ENCODE measurements at places on chromosomes 6 and 20. TPM values are rescaled to one million over a fixed set of nuclear protein-coding genes. Genes with fewer than 3 reads are reported as not detected.
A peak's percentile ranks its signal among the peaks of the same experiment; 100 is the strongest.

DNA sequence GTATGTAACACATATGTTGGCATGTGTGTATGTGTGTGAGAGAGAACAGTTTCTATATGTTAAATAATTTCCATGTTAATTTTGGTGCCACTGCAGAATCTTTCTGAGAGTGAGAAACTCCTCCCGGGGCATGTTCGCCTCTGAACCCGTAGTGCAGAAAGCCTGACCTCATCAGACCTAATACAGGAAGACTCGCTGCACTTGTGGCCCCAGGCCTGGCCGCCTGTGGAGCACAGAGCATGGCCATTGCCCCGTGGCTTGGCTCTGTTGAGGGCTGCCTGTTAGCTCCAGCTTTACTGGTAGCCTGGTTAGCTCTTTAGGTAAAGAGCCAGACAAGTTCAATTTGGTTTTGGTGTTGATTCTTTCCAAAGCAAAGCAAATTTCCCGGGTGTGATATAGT, 25.5 kb downstream of the FARS2 start:
- H3K4me1 ChIP-seq: peaks cover 24% of the 10 kb centered on the region
- H3K27me3 ChIP-seq: no peaks in the 10 kb centered on the region
- H3K27ac ChIP-seq: no peak overlapping the region
- H3K36me3 ChIP-seq: no peaks in the 10 kb centered on the region
- no peak overlapping the region for H3K4me3 ChIP-seq
- no peak for DNase-seq

GRCh38 chr20:31537890-31538289, 23.6 kb downstream of the HM13 start:
- H3K27ac ChIP-seq: peak overlapping the region; percentile 27
- H3K4me1 ChIP-seq: peaks cover 40% of the 10 kb centered on the region
- DNase-seq: no peak

DNA sequence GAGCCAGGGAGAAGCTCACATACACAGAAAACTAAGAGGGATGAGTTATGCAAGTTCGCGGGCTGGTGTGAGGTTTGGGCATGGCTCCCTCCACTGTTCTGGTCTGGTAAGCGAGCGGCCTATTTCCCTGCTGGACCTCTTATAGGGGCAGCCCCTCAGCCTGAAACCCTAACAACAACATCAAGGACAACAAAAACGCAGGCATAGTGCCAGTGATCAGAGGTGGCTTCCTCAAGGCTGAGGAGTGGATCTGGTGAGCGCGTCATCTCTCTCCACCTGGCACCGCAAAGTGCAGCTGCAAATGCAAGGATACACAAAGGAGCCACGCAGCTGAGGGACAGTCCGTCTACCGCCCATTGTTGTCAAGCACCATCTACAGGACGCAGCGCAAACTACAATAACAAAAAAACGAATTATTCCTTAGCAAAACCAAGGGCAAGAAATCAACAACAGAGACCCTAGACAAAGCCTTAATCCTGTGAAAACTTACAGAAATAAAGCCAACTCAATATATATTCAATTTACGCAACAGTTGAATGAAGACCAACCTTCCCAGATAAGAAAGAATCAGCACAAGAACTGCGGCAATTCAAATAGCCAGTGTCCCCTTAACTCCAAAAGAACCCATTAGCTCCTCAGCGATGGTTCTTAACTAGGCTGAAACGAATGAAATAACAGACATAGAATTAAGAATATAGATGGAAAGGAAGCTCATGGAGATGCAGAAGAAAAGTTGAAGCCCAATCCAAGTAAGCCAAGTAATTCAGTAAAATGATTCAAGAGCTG, 9.2 kb upstream of the DEFB110 start:
- H3K4me1 ChIP-seq: no peaks in the 10 kb centered on the region
- no peak for DNase-seq
- no peak overlapping the region for H3K4me3 ChIP-seq

- no peaks in the 10 kb centered on the region for H3K27me3 ChIP-seq
- peak overlapping the region; percentile 83 for H3K27ac ChIP-seq
- DNase-seq: no peak
- H3K4me3 ChIP-seq: peak overlapping the region; percentile 87
Observed at GRCh38 chr20:62405108-62405980, 1.7 kb downstream of the CABLES2 start.

The TM9SF4 gene
- total RNA-seq: 49.8 TPM

DNA sequence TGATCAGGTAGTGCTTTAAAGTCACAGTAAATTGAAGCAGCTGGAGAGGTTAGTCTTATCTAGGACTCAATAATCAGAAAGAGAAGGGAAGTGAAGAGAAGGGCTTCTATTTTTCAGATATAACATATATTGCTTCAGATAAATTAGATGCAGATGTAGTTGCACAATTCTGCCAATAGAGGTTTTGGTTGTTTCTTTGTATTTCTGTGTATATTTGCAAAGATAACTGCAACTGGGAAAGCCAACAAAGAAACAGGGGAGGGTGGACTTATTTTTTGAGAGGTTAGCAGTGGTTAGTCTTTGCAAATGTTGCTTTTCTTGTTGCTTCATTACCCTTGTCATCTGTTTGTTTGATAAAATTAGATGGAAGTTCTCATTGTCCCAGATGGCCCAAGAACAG, 106.6 kb downstream of the ADGRG6 start:
- H3K27me3 ChIP-seq: peaks cover 38% of the 10 kb centered on the region
- DNase-seq: no peak
- no peaks in the 10 kb centered on the region for H3K36me3 ChIP-seq
- peaks cover 6% of the 10 kb centered on the region for H3K4me1 ChIP-seq

The ARMH2 gene
- total RNA-seq: 0.30 TPM

DNA sequence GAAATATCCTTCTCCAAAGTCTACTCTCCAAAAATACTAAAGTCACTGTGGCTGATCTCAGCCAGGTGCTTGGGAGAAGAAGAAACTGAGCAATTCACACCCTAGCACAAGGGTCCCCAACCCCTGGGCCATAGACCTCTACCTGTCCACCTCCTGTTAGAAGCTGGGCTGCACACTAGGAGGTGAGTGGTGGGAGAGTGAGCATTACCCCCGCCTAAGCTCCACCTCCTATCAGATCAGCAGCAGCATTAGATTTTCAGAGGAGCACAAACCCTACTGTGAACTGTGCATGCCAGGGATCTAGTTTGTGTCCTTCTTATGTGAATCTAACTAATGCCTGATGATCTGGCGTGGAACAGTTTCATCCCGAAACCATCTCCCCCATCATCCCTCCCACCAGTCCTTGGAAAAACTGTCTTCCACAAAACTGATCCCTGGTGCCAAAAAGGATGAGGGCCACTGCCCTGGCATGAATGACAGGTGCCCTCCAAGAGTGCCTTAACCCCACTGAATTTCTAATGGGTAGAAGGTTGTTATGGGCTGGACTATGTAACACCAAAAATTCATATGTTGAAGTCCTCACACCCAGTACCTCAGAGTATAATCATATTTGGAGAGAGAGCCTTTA, 109.2 kb upstream of the CDYL start:
- peaks cover 2% of the 10 kb centered on the region for H3K27me3 ChIP-seq
- no peaks in the 10 kb centered on the region for H3K4me1 ChIP-seq
- no peak for DNase-seq
- no peak overlapping the region for H3K4me3 ChIP-seq
- no peaks in the 10 kb centered on the region for H3K36me3 ChIP-seq

- no peaks in the 10 kb centered on the region for H3K36me3 ChIP-seq
- no peaks in the 10 kb centered on the region for H3K4me1 ChIP-seq
- DNase-seq: no peak
- no peak overlapping the region for H3K4me3 ChIP-seq
Observed at GRCh38 chr20:16848061-16848460, 99.9 kb downstream of the OTOR start.

GRCh38 chr6:159788753-159789376, 537 bp downstream of the TCP1 start:
- H3K27ac ChIP-seq: peak overlapping the region; percentile 98
- peaks cover 46% of the 10 kb centered on the region for H3K4me1 ChIP-seq
- peak; percentile 80 for DNase-seq
- peaks cover 71% of the 10 kb centered on the region for H3K36me3 ChIP-seq

The TCP11 gene
- total RNA-seq: not detected

GRCh38 chr6:158524311-158524710, 35.6 kb upstream of the TMEM181 start:
- peaks cover 46% of the 10 kb centered on the region for H3K27me3 ChIP-seq
- H3K27ac ChIP-seq: no peak overlapping the region
- no peak for DNase-seq
- no peaks in the 10 kb centered on the region for H3K4me1 ChIP-seq

- DNase-seq: no peak
- no peaks in the 10 kb centered on the region for H3K4me1 ChIP-seq
- peaks cover 8% of the 10 kb centered on the region for H3K27me3 ChIP-seq
- no peak overlapping the region for H3K27ac ChIP-seq
- no peaks in the 10 kb centered on the region for H3K36me3 ChIP-seq
Observed at GRCh38 chr20:50784464-50784863, 10.4 kb upstream of the BCAS4 start.

The CALHM5 gene
- not detected for total RNA-seq

The ITPR3 gene
- 45.5 TPM for total RNA-seq

GRCh38 chr20:57821935-57822334, 112.1 kb upstream of the PMEPA1 start:
- H3K4me3 ChIP-seq: no peak overlapping the region
- no peak overlapping the region for H3K27ac ChIP-seq
- DNase-seq: no peak
- H3K4me1 ChIP-seq: no peaks in the 10 kb centered on the region
- H3K27me3 ChIP-seq: peaks cover 9% of the 10 kb centered on the region

DNA sequence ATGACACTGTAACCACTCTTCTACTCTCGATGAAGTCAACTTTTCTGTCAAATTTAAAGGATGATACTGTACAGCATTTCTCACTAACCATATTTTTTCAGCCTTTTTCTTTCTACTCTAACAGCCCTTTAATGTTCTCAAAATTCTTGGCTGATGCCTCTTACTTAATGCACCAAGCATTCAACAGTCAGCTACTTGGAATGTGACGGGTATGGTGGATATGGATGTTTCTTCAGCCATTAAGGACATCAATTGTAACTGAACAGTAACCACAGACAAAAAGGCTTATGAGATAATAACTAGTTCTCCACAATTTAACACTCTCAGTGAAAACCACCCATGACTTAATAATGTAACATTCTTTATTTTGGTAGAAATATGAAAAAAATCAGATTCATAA, 467.2 kb upstream of the ZNF337 start:
- H3K36me3 ChIP-seq: no peaks in the 10 kb centered on the region
- H3K27ac ChIP-seq: no peak overlapping the region
- no peak for DNase-seq
- H3K4me1 ChIP-seq: no peaks in the 10 kb centered on the region
- no peaks in the 10 kb centered on the region for H3K27me3 ChIP-seq
- H3K4me3 ChIP-seq: no peak overlapping the region

The ZBTB46 gene
- 1.0 TPM for total RNA-seq

DNA sequence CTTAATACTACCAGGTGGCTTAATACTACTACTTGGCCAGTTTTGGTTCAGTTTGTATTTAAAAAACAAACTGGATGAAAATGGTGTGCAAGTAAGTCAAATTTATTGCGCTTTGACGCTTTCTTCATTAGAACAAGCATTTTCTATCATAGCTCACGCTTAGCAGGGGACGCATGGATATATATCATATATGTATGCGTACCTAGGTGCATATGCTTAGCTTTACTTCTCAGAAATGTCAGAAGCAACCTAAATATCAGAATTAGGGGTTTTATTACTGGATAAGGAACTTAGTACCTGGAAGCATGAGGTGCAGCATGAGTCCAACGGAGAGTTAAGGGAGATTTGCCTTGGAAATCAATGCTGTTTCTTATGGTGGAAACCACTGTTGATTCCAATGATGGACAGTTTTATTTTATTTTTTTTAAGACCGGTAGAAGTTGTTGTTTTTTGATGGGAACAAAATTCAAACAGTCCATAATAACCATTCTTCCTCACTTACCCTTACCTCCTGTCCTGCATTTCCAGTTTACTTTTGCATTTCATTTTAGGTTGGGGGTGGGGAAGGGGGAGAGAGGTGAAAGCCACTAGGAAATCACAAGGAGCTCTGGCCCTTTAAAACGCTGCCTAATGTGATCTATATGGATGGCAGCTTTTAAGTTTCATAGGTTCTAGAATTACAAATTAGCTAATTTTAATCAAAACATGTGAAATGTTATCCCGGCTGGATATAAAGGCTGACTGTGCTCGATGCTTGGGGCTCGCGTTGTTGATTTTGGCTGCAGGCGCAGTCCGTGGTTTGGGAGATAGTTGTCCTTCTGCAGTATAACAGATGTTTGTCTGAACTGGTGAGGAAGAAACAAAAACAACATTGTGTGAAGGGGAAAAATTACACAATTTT, 2.1 kb downstream of the SOBP start:
- peaks cover 22% of the 10 kb centered on the region for H3K4me1 ChIP-seq
- H3K36me3 ChIP-seq: no peaks in the 10 kb centered on the region
- peaks cover 41% of the 10 kb centered on the region for H3K27me3 ChIP-seq
- DNase-seq: peak; percentile 17

- peaks cover 5% of the 10 kb centered on the region for H3K27me3 ChIP-seq
- H3K4me3 ChIP-seq: peak overlapping the region; percentile 91
- H3K27ac ChIP-seq: peak overlapping the region; percentile 92
- no peak for DNase-seq
- H3K36me3 ChIP-seq: peaks cover 3% of the 10 kb centered on the region
Observed at GRCh38 chr6:109009962-109010704, 84.5 kb downstream of the SESN1 start.

- H3K27me3 ChIP-seq: no peaks in the 10 kb centered on the region
- no peak overlapping the region for H3K4me3 ChIP-seq
- DNase-seq: no peak
- no peaks in the 10 kb centered on the region for H3K36me3 ChIP-seq
- H3K4me1 ChIP-seq: no peaks in the 10 kb centered on the region
Observed at GRCh38 chr6:22766979-22767378, 197.6 kb downstream of the HDGFL1 start.

GRCh38 chr6:1873781-1874180, 264.1 kb downstream of the FOXC1 start:
- DNase-seq: no peak
- no peak overlapping the region for H3K27ac ChIP-seq
- H3K36me3 ChIP-seq: no peaks in the 10 kb centered on the region
- H3K4me3 ChIP-seq: no peak overlapping the region
- H3K27me3 ChIP-seq: no peaks in the 10 kb centered on the region
- H3K4me1 ChIP-seq: no peaks in the 10 kb centered on the region

GRCh38 chr6:117545161-117545595, 57.1 kb downstream of the GOPC start:
- DNase-seq: no peak
- H3K4me3 ChIP-seq: no peak overlapping the region
- H3K4me1 ChIP-seq: peaks cover 31% of the 10 kb centered on the region
- H3K36me3 ChIP-seq: peaks cover 6% of the 10 kb centered on the region
- no peak overlapping the region for H3K27ac ChIP-seq

DNA sequence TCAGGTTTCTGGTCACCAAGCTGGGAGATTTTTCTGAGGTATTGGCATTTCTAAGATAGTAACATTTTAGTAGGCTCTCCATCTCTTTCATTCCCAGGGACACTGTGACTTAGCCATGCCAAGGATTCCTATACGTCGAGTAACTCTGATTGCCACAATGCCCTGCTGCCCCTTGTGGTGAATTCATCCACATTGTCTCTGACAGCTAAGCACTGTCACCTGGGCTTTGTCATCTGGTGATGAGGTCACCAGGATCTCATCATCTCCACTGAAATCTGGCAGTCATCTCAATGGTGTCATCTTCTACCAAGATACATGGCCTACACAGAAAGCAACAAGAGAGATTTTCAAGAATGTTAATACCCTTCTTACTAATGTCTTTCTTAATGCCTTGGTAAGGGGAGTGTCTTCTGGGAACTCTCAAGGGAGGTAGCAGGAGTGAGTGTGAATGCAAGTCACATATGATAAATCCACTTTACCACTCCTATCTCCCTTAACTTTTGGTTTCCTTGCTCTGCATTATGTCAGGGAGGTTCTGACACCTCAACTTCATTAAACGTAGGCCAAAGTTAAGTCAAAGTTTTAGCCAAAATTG, 246.7 kb downstream of the CD109 start:
- no peak overlapping the region for H3K27ac ChIP-seq
- no peak overlapping the region for H3K4me3 ChIP-seq
- H3K36me3 ChIP-seq: no peaks in the 10 kb centered on the region
- H3K4me1 ChIP-seq: peaks cover 2% of the 10 kb centered on the region
- DNase-seq: no peak

The TRPC4AP gene
- 46.4 TPM for total RNA-seq
